ENCODE measurements at places on chromosomes 5 and 9. TPM values are rescaled to one million over a fixed set of nuclear protein-coding genes. Genes with fewer than 3 reads are reported as not detected.

The JAKMIP2 gene
- 0.64 TPM for total RNA-seq

The LMX1B gene
- 9.2 TPM for total RNA-seq

The NR5A1 gene
- total RNA-seq, result not detected

The FOXD4L4 gene
- 0.32 TPM for total RNA-seq

The BTNL3 gene
- total RNA-seq, result under 0.01 TPM

The PCDHB2 gene
- 3.8 TPM for total RNA-seq

The GADD45G gene
- 15.8 TPM for total RNA-seq

The PFN3 gene
- not detected for total RNA-seq

The ZBTB26 gene
- 6.7 TPM for total RNA-seq

The KCNIP1 gene
- 1.0 TPM for total RNA-seq

The TMOD1 gene
- total RNA-seq, result 10.4 TPM

The DAB2IP gene
- total RNA-seq, result 55.8 TPM

The FOXI1 gene
- total RNA-seq, result not detected

The LVRN gene
- total RNA-seq, result 72.3 TPM

The OMD gene
- total RNA-seq, result 39.2 TPM

The AMBP gene
- total RNA-seq, result 0.66 TPM

The WHRN gene
- 15.1 TPM for total RNA-seq

The GCNT4 gene
- 2.3 TPM for total RNA-seq

The IL3 gene
- total RNA-seq, result not detected

All from breast epithelium (tissue), 4 donors.